ENCODE measurements at places on chromosomes 7 and 10.

DNA sequence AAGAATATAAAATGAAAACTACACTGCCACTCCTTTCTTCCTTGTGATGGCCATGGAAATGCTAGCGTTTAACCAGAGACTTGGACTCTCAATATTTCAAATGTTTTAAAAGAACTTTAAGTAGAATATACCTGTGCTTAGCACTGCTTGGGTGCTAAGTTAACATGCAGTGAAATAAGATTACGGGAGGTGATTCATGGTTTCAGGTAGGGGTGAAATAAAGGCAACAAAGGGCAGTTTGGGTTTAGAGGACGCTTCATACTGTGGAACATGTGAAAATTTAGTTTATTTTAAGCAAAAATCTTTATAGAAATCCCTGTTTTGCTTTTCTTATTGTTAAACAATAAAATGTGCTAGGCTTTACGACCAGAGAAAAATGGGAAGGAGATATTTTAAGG, 94.0 kb downstream of the PTPRZ1 start:
- DNase-seq: no peak

DNA sequence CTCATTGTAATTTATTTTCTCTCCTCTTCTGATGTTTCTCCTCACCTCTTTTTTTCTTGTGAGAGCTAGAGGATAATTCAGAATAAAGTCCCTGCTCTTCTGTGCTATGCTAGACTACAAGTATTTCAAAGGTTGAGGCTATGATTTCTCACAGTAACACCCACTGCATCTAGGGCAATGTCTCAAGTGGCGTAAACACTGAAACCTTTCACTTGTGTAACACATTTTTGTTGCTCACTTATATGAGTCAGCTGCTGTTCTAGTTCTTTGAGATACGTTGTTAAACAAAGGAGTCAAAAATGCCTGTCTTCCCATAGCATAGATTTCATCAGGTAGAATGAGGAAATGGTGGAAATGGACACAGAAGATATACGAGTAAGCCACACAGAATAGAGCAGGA, 305.1 kb upstream of the PITRM1 start:
- no peak for DNase-seq

DNA sequence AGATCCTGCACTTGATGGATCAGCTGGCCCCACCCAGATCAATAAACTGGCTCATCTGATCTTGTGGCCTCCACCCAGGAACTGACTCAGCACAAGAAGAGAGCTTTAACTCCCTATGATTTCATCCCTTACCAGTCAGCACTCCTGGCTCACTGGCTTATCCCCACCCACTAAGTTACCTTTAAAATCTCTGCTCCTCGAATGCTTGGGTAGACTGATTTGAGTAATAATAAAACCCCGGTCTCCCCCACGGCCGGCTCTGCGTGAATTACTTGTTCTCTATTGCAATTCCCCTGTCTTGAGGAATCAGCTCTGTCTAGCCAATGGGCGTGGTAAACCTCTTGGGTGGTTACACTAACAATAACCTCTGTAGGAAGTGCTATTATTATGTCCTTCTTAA, 83.7 kb downstream of the MBL2 start:
- DNase-seq: no peak

GRCh38 chr7:142819530-142819929, 35.3 kb upstream of the EPHB6 start:
- DNase-seq: no peak

DNA sequence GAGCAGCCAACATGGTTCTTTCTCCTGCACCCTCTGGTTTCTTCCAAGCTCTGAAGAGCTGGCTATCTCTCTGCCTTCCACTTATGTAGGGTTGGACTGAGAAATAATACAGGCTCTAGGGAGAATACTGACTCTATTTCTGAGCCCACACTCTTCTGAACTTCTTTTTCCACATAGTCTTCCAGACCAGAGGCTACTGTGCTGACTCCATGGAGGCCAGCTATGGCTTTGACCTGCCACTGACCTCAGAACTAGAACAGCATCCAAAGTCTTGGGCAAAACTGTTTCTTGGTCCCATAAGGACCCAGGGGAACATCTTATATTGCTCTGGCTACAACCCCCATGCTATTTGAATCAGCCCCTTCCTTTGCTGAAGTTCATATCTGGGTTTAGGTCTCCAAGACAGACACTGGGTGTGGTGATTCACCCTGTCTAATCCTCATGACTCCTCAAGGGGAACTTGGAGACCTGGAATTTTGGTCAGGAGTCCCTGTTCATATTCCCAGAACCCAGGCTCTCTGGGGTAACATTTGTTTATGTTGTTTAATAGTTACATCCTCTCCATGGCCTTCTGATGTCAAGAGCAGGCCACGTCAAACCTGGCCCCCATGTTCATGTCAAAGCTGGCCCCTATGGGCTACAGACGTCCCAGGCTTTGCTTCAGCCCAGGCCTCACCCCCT, 12.1 kb upstream of the PLAU start:
- DNase-seq: no peak

GRCh38 chr7:2224934-2225333, 7.8 kb downstream of the MAD1L1 start:
- no peak for DNase-seq

DNA sequence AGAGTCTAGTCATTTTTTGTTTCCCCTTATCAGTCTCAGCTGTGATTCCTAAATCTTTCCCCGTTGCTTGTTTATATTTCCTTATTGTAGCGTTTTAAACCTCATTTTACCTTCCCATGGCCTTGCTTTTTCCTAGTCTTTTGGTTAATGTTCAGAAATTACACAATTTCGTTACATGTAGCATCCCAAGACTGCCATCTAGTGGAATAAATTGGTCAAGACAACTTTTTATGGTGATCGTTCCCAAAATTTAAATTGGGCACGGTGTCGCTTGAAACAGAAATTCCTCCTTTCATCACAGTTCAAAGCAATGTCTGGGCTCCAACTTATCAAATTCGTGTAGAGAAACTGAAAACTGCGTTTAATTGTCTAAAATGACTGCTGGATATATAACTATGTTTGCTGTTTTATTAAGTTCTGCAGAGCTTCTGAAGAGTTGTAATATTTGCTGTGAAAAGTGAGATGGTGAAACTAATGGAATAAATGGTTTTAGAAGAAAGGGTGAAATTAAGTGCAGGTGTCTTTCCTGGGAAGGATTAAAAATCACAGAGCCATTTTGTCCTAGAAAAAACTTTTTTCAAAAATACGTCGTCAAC, 370.2 kb downstream of the PHF14 start:
- no peak for DNase-seq
